GM03348 (cell line): ENCODE measurements at places on chromosomes 5 and 9.

- no peak for DNase-seq
Measured at GRCh38 chr9:81649475-81650240, 39.7 kb downstream of the TLE1 start.

GRCh38 chr5:127415034-127415433 is 102.4 kb upstream of the PRRC1 start:
- DNase-seq = no peak

- DNase-seq = peak; percentile 39
Measured at GRCh38 chr5:39178171-39178570, 41.2 kb downstream of the FYB1 start.

- DNase-seq = no peak
Measured at GRCh38 chr9:109002141-109002540, 11.2 kb downstream of the CTNNAL1 start.

GRCh38 chr5:38650946-38651345 is 94.5 kb upstream of the LIFR start:
- DNase-seq = no peak

GRCh38 chr5:131541762-131542161 is 93.3 kb downstream of the RAPGEF6 start:
- no peak for DNase-seq
